ENCODE measurements at places on chromosomes 12 and 14. TPM values are rescaled to one million over a fixed set of nuclear protein-coding genes. Genes with fewer than 3 reads are reported as not detected.
A peak's percentile ranks its signal among the peaks of the same experiment; 100 is the strongest.

KRT79 gene
- not detected for polyA plus RNA-seq

MYO1H gene
- 0.79 TPM for polyA plus RNA-seq

SIX4 gene
- 5.9 TPM for polyA plus RNA-seq

SMCO3 gene
- polyA plus RNA-seq: 3.6 TPM

IRF9 gene
- polyA plus RNA-seq: 65.2 TPM

OR11G2 gene
- polyA plus RNA-seq: not detected

GRCh38 chr12:101116911-101117310 lies 93.1 kb downstream of the SLC5A8 start:
- DNase-seq: no peak

DNA sequence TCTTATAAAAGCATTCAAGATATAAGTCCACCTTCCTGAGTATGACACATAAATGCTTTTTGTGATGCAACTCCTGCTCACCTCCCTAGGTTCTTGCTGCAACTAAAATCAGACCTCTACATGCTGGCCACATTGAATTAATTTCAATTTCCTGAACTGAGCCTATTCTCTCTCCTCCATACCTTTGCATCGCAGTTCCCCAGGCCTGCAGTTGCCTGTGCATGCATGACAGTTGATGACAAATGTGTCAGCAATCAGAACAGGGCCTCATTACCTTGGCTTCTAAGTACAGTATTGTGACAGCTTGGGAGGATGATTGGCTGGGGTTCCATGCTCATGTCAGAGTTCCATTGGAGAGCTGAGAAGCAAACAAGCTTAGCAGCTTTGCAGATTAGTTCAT lies 3.9 kb upstream of the TM7SF3 start:
- no peak for DNase-seq

DNA sequence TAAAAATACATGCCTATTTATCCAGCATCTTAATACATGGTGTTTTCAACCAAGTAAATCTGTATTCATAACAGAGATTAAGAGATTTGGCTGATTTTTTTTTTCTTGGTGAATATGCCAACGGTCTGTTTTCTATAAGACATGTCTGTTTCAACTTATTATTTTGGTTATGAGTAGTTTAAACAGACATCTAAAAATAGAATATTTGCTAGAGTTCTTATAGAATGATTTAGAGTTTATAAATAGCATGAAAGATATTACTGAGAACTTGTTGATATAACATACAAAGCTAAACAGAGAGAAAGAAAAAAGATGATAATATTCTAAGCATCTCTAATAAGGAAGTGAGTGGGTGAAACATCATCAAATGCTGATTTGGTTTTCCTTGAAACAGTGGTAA lies 199.9 kb downstream of the CCDC91 start:
- DNase-seq: no peak

DNA sequence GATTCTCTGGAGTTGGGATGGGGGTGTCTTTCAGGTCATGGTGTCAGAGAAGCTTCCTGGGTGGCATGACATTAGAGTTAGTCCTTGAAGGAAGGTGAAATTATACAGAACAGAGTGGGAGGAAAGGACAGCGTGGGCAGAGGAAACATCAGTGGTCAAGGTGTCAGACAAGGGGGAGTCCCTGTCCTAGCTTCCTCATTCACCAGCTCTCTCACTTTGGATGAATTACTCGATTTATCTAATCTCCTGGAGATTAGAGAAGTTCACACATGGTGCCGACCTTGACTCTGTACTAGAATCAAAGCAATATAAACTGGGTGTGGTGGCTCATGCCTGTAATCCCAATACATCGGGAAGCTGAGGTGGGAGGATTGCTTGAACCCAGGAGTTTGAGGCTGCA lies 492.9 kb downstream of the VRK1 start:
- no peak for DNase-seq

DNA sequence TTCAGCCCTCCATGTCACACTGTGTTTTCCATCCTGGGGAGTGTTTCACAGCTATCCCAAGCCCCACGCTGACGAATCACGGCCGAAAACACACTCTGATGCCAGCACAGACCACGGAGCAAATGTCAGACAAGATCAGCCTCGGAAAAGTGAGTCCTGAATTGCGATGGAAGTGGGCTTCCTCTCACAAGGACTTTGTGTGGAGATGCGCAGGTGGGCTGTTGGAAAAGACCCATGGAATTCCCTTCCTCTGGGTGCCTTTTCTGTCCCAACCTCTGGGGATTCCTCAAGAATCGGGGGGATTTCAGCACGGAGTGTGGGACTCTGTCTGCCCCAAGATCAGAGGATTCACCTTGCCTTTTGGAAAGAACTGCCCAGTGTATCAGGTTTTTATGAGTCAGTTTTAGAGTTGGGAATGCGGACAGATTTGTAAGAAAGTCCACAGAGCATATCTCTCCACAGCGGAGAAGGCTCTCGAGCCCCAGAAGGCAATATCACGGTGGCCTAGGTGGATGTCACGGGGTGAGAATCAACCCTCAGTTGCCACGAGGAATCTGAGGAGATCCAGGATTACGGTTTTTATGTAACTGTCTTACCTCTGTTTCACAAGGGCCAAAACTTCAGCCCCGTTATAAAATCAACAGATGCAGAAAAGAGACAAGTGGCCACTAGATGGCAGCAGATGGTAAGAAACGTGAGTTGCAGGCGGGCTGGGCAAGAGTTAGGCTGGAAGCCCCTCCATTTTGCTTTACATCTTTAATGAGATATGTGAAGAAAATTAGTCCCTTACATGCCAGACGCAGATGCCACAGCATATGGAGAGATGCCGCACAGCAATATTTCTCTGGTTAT lies 201.9 kb downstream of the DAD1 start:
- peak; percentile 76 for DNase-seq

DNA sequence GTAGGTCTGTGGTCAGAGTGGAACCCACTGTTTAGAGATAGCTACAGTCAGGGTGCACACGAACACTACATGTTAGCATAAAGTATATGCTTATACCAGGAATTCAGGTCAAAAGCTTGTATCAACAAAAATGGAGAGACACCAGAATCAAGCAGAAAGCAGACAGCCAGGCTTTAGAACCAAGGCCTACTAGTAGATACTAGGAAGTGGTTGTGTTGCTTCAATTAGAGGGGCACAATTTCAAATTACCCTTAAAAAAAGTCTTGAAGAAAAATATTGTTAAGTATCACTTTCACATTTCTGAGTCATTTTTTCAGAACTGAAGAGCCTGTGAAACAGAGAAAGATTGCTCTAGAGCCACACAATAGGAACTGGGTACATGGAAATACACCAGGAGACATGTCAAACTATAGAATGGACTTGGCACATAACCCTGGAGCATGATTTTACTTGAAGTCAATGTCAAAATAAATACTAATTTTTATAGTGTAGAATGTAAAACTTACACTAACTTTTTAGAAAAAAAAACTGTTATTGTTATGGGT lies 41.6 kb downstream of the LRRC9 start:
- DNase-seq: no peak

DNA sequence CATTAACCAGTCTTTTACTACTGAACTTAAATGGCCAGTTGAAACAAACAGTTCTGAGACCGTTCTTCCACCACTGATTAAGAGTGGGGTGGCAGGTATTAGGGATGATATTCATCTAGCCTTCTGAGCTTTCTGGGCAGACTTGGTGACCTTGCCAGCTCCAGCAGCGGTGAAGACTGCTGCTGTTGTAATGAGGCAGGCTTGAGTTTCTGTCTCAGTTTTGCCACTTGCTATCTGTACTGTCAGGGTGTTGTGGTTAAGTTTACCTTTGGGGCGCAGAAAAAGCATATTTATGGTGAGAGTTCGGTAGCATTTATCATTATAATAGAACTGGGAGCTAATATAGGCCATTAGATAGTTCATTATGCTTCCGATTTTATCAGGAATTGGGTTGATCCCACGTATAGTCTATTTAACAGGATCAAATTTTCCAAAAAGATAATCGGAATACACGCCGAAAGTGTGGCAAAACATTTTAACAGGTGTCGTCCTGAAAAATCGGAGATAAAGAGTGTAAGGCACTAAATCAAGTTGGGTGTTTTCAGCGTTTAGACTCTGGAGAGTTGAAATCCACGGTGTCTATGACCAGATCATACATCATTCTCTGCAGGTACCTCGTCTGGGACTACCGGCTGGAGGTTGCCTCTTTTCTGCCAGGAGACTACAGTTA lies 688 bp upstream of the NECAP1 start:
- no peak for DNase-seq

DNA sequence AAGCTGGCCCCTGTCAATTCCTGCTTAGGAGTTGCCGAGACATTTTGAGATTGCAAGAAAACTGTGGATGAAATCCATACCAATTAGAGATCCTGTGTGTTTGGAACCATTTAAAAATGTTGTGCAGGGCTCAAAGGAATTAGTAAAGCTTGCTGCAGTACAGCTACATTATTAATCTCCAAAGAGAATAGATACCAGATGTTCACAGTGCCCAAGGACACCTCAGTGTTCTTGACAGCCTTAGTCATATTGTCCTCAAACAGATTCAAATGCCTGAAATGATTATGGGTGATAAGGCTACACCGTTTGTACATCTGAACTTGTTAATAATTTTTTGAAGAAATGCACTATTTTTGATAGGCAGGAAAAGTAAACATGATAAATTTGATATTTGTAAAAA lies 164.6 kb downstream of the MSRB3 start:
- no peak for DNase-seq

DNA sequence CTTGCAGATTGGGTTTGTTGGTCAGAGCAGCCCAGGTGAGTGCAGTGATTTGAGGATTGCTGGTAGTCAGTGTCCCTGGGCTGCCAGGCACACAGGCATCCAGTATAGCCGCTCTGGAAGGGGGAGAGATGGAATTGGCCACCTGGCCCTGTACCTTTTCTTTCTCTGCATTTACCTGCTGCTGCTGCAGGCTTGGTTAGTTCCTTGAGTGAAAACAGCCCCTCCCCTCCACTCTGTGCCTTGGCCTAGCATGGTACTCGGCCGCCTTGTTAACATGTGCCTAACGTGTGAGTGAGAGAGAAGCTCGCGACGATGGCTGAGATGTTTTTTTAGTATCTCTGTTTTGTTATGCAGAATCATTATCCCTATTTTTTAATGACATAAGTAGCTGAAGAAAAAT lies 49.3 kb upstream of the AMN start:
- no peak for DNase-seq

DNA sequence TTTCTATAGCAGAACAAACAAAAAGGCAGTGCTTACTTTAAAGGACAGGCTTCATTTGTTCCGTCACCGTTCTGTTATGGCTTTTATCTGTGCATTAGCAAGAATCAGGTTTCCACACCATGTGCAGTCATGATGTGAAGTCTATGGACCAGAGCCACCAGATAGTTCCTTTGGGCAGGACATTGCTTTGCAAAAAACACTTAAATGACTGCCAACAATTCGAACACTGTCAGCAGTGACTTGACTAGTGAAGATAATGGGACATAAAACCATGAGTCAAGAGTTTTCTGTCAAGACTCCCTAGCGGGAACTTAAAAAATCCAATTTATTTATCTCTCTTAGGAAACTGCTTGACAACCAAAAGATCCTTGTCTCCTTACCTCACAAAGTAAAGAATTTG lies 80.3 kb downstream of the NKX2-1 start:
- no peak for DNase-seq

GRCh38 chr12:108856428-108857157 lies 790 bp downstream of the SSH1 start:
- DNase-seq: no peak

- no peak for DNase-seq
Observed at GRCh38 chr12:122726080-122726558, 4.5 kb downstream of the HCAR1 start.

- DNase-seq: no peak
Observed at GRCh38 chr12:110721570-110721969, 21.1 kb downstream of the PPP1CC start.

DNA sequence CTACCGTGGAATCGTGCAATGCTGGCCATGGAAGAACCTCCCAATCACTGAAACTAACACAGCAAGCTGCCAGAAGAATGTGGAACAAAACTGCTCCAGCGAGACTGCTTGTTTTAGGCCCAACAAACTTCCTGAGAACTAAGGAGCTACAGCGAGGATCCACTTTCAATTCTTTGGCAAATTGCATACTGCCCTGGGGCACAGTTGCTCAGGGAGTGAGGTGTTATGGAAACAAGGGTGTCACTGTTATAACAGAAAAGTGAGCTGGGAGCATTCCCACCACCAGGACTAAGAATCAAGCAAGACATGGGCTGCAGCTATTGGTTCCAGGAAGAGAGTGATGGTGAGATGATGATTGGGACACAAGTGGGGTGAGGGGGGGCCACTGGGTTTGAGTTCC lies 1606.1 kb upstream of the FLRT2 start:
- DNase-seq: no peak

DNA sequence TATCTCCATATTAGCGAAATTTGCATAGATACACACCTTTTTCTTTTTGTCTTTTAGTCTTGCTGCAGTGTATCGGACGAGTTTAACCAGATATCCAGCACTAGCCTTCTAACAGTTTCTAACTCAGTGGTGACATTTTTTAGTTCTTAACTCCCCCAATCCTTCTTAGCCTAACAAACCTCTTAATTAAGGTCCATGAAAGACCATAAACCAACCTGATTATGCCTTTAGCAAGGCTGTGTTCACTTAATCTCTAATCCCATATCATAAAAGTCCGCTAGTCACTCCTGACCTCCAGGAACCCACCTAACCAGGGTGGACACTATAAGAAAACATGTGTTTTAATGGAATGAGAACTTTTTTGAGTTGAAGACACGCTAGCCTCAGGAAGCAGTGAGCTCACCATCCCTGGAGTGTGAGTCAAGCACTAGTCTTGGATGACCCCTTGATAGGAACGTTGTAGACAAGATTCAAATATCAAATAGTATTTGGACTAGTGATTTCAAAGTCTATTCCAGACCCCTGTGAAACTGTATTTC lies 9.5 kb downstream of the CDKN1B start:
- DNase-seq: no peak

- no peak for DNase-seq
Observed at GRCh38 chr12:3242199-3242863, 165.2 kb downstream of the TSPAN9 start.

DNA sequence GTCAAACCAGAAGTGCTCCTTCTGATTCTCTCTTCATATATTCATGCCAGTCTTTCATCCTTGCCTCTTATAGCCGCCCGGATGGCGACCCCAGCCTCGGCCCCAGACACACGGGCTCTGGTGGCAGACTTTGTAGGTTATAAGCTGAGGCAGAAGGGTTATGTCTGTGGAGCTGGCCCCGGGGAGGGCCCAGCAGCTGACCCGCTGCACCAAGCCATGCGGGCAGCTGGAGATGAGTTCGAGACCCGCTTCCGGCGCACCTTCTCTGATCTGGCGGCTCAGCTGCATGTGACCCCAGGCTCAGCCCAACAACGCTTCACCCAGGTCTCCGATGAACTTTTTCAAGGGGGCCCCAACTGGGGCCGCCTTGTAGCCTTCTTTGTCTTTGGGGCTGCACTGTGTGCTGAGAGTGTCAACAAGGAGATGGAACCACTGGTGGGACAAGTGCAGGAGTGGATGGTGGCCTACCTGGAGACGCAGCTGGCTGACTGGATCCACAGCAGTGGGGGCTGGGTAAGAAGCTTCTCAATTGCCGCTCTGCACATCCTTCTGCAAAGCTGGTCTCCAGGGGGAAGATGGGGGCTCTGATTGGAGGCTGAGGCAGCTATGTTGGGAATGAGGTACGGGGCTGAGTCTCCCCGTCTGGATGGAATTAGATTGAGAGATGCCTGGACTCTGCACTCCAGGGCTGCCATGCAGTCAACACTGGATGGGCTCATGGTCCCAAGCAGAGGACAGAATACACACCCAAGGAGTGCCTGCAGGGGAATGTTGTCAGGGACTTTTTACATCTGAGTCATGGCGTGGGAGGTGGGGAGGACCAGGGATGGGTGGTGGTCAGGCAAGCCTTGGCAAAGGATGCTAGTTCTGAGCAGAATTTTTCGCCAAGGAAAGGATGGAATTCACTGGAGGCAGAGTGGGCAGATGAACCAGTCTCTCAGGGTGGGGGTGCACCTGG lies 1.3 kb downstream of the BCL2L2 start:
- DNase-seq: no peak
